ENCODE measurements at places on chromosomes 2 and 18.

GRCh38 chr2:10091182-10091888 is 11.1 kb upstream of the CYS1 start:
- DNase-seq = no peak

DNA sequence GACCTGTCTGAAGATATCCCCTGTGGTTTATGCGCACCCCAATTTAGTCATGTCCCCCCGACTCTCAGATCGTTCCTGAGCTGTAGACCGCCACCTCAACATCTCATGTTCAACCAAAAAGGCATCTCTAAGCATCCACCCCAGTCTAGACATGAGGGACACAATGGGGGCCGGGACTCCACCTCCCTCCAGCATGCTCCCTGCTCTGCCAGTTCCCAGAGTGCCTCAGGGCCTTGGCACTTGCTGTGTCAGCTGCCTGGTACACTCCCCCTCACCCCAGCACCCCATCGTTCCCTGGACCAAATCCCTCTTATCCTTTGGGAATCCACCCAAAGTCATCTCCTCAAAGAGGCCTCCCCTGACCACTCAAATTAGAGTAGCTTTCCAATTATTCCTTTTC is 22.2 kb downstream of the TNS1 start:
- DNase-seq = no peak

GRCh38 chr2:8453904-8454302 is 228.0 kb upstream of the ID2 start:
- no peak for DNase-seq

GRCh38 chr2:119549241-119549640 is 5.0 kb downstream of the CFAP221 start:
- DNase-seq = no peak

GRCh38 chr2:2701176-2701781 is 370.2 kb upstream of the MYT1L start:
- DNase-seq = no peak
